Right atrium auricular region (tissue), 2 donors: ENCODE measurements at places on chromosomes 3 and 15.
A peak's percentile ranks its signal among the peaks of the same experiment; 100 is the strongest.

GRCh38 chr3:140536926-140537726 lies 140.7 kb upstream of the TRIM42 start:
- H3K27ac ChIP-seq: no peak overlapping the region
- no peak overlapping the region for H3K4me3 ChIP-seq
- no peak for DNase-seq
- no peaks in the 10 kb centered on the region for H3K4me1 ChIP-seq

GRCh38 chr15:91278951-91279350 lies 178.9 kb downstream of the SV2B start:
- no peak overlapping the region for H3K27ac ChIP-seq
- H3K36me3 ChIP-seq: no peaks in the 10 kb centered on the region
- no peak for DNase-seq
- no peak overlapping the region for H3K4me3 ChIP-seq
- H3K4me1 ChIP-seq: no peaks in the 10 kb centered on the region
- H3K27me3 ChIP-seq: no peaks in the 10 kb centered on the region

- no peaks in the 10 kb centered on the region for H3K36me3 ChIP-seq
- H3K4me1 ChIP-seq: no peaks in the 10 kb centered on the region
- no peaks in the 10 kb centered on the region for H3K27me3 ChIP-seq
- no peak for DNase-seq
- H3K4me3 ChIP-seq: no peak overlapping the region
- no peak overlapping the region for H3K27ac ChIP-seq
Measured at GRCh38 chr3:99586701-99587100, 51.7 kb upstream of the COL8A1 start.

- no peak for DNase-seq
- H3K4me3 ChIP-seq: no peak overlapping the region
- H3K36me3 ChIP-seq: no peaks in the 10 kb centered on the region
- peaks cover 44% of the 10 kb centered on the region for H3K4me1 ChIP-seq
- H3K27ac ChIP-seq: no peak overlapping the region
Measured at GRCh38 chr3:99947356-99947755, 129.7 kb downstream of the CMSS1 start.

DNA sequence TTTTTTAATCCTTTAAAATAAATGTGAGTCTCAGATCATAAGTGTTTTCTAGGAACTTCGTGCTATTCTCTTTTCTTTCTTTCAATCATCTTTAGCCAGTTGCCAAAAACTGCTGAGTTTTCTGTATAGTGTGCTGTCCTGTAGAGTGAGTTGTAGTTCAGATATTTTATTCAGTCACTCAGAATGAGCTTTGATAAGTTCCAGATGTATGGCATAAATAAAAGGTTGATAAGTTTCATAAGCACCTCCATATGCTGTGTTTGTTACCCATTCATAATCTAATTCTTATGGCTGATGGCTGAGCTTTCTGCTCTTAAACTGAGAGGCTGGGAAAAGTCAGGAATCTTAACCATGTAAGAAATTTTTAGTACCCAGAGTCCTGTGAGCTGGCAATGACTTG lies 59.3 kb upstream of the COL6A6 start:
- DNase-seq: no peak
- no peaks in the 10 kb centered on the region for H3K27me3 ChIP-seq
- no peak overlapping the region for H3K4me3 ChIP-seq

DNA sequence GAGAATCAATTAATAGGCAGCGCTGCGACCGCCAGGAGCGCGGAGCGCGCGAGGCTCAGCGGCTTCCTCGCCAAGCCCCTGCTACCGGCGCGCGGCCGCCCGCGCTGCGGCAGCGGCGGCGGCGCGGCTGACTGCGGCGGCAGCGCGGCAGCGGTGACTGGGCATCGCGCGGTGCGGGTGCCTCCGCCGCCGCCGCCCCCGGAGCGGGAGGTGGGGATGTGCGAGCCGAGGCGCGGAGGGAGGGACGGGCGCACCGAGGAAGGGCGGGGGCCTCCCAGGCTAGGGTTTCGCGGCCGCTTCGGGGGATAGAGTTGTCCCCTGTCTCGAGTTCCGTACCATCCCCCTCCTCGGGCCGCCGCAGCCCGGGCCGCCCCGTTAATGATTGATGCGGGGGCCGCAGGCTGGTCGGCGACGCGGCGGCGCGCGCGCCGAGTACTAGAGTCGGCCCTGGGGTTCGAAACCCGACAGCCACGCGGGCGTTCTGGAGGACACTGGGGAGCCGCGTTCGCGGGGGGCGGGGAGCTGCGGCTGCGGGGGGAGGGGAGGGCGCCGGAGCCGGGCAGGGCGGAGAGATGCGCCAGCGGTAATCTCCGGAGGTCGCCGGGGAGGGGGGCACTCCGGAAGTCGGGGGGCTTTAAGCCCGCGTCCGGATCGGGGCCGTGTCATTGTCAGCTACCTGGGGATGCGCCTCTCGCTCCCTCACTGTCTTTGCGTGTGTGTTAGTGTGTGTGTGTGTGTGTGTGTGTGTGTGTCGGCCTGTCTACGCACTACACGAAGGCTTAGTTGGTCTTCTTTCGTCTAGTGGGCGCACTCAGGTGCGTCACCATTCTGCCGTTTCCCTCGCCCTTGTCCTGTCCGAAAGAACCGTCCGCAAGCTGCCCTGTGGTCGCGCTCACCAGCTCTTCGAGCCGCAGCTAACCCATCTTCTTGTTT lies at the start of gene PAQR9:
Gene PAQR9 (minus strand): TSS at position 159 of the 933 bp plus-strand sequence. CDS start 338 bp downstream, outside the sequence.
- H3K27me3 ChIP-seq: no peaks in the 10 kb centered on the region
- peak within 1 kb of the TSS; percentile 65 for H3K4me3 ChIP-seq

DNA sequence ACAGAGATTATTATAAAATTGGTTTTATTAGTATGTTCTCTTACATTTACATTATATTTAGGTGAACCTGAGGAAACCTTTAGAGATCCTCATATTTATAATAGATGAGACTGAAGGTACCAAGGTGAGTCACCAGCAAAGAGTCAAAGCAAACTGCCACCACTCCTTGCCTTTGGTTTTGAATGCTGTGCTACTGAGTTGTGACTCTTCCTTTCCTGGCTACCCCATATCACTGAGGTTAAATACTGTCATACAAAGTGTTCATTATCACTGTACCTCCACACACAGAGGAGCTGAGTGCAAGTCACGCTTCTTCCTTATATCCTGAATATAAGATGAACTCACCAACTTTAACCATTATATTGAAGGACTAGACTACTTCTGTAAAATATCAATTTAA lies 168.2 kb downstream of the CBLB start:
- H3K36me3 ChIP-seq: peaks cover 29% of the 10 kb centered on the region
- no peak overlapping the region for H3K27ac ChIP-seq
- H3K4me1 ChIP-seq: no peaks in the 10 kb centered on the region
- H3K27me3 ChIP-seq: no peaks in the 10 kb centered on the region
- no peak overlapping the region for H3K4me3 ChIP-seq

GRCh38 chr15:47663101-47663500 lies 54.2 kb upstream of the SEMA6D start:
- no peak for DNase-seq
- H3K4me1 ChIP-seq: no peaks in the 10 kb centered on the region
- H3K27me3 ChIP-seq: no peaks in the 10 kb centered on the region
- H3K4me3 ChIP-seq: no peak overlapping the region
